ENCODE measurements at places on chromosomes 11 and 22. TPM values are rescaled to one million over a fixed set of nuclear protein-coding genes. Genes with fewer than 3 reads are reported as not detected.

FZD4 gene
- total RNA-seq = 3.4 TPM

LRP5 gene
- total RNA-seq = 10.1 TPM

YAP1 gene
- total RNA-seq = 10.5 TPM

CCDC89 gene
- total RNA-seq = 0.66 TPM

GAL3ST1 gene
- total RNA-seq = 0.09 TPM

RAB39A gene
- 3.5 TPM for total RNA-seq

CCDC81 gene
- 0.52 TPM for total RNA-seq

MORC2 gene
- 10.7 TPM for total RNA-seq

CABP7 gene
- total RNA-seq = 0.14 TPM

GRAMD1B gene
- 15.6 TPM for total RNA-seq

CRYBB3 gene
- total RNA-seq = 0.09 TPM

RAB38 gene
- 9.9 TPM for total RNA-seq

- DNase-seq = no peak
Observed at GRCh38 chr22:23565915-23566704, 14.0 kb downstream of the IGLL1 start.

- no peak for DNase-seq
Observed at GRCh38 chr11:128553662-128554362, 33.5 kb downstream of the ETS1 start.

- DNase-seq = no peak
Observed at GRCh38 chr11:111772535-111772934, 6.3 kb upstream of the PPP2R1B start.

DNA sequence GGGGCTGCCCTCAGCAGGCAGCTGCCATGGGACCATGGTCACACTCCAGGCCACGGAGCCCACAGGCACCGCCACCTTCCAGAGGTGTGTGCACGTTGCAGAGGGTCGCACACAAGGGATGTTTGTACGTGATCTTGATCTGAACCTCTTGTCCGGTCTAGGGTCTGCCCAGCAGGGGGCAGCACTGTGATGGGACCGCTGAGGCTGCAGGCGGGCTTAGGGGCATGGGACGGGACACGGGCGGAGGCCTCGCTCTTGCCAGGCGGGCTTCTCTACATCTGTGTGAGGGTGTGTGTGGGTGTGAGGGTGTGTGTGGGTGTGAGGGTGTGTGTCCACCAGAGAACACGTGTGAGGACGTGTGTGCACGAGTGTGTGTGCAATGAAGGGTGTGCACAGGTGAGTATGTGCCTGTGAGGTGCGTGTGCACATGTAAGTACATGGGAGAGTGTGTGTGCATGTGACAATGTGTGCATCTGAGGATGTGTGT lies 52.4 kb downstream of the CACNA1I start:
- DNase-seq = no peak

DNA sequence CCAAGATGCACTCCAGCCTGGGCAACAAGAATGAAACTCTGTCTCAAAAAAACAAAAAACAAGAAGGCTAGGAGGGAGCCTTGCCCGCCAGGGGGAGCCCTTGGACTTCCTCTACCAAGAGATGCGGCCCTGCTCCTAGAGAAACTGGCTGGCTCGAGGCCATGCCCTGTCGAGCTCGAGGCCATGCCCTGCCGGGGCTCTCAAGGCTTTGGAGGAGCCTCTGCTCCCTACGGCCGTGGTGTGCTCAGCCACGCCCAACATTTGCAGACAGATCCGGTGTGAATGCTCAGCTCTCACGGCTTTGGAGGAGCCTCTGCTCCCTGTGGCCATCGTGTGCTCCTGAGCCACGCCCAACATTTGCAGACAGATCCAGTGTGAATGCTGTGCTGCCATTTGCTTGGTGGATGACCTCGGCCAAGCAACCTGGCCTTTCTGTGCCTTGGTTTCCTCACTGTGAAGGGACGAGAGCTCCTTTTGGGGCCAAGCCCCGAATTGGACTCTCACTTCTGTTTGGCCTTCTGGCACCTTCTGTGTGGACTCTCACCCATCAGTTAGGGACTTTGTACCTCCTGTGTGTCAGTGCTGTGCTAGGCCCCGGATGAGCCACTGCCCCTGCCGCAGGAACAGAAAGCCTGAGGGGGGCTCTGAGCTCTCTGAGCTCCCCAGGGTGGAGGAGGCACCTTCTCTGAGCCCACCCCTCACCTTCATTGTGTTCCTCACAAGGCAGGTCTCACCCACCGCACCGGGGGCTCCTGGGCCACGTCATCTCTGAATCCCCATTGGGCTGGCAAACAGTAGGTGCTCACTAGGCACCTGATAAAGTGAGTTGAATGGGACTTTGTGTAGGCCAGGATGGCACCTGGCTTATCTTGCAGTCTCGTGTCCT lies 14.1 kb downstream of the C11orf24 start:
- DNase-seq = peak; percentile 85

- no peak for DNase-seq
Observed at GRCh38 chr22:32900886-32901635, 99.6 kb downstream of the TIMP3 start.

- DNase-seq = no peak
Observed at GRCh38 chr11:34855754-34856095, 60.5 kb downstream of the APIP start.

DNA sequence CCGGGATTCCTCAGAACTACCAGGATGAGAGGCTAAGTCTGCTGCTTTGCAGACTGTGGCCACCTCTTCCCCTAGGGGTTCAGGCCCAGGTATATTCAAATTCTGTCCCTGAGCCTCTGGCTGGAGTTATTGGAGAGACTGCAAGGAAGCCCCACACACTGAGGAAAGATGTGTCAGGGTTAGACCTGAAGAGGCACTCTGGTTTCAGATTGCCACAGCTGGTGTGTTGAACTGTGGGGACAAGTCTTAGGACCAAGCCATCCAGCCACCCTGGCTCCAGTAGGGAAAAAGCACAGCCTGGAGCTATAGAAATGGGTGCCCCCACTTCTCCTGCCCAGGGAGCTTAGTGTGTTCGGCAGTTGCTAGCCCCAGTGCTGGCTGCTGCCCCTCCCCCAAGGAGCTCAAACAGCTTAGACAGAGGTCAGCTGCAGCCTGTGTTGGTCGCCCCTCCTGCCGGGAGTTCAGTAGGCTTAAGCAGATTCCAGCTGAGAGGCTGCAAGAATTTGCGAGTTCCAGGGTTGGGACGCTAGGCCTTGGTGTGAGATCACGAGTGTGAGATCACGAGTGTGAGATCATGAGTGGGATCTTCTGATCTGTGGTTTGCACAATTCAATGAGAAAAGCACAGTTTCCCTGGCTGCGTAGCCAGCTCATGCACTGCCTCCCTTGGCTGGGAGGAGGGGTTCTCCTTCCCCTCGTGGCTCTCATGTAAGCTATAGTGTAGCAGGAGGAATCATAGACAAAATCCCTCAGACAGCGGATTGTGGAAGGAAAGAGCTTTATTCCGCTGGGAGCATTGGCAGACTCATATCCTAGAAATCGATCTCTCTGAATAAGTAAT lies 552.1 kb upstream of the CHORDC1 start:
- DNase-seq = no peak

DNA sequence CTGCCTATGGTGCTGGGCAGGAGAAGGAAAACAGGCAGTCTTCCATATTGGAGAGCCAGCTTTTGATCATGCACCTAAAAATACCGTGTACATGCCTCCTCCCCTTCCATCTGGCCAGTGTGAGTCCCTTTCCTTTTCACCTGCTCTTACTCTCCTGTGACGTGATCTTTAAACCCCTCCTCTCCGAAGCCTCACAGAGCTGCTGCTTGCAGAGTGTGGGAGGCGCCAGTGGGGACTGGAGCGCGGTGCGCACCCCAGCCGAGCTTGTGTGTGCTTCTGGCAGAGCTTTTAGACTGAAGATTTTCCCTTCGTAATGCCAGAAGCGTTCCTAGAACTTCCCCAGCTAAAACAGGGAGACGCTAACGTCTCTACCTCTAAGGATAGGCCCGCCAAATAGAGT lies 29.8 kb downstream of the MUC6 start:
- DNase-seq = no peak

GRCh38 chr11:27608951-27609350 lies 91.3 kb downstream of the BDNF start:
- no peak for DNase-seq

- no peak for DNase-seq
Observed at GRCh38 chr11:74438681-74439080, 28.7 kb downstream of the KCNE3 start.

DNA sequence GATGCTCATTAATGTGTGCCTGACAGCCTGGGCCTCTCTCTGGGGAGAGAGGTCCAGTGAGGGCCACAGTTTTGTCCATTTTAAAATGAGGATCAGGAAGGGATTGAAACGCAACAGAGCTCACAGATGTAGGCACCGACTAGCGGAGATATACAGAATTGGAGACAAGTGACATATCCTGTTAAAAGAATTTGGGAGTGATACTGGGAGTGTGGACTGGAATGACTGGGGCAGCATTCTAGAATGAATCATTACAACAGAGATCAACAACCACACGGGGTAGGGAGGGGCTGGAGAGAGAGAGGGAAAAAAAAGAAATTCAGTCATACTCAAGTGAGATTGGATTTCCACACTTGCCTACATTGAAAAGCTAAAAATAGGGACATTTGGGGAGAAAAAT lies 2.5 kb upstream of the NCAM1 start:
- DNase-seq = no peak

GRCh38 chr22:29635734-29636357 lies 32.4 kb downstream of the NF2 start:
- no peak for DNase-seq

DNA sequence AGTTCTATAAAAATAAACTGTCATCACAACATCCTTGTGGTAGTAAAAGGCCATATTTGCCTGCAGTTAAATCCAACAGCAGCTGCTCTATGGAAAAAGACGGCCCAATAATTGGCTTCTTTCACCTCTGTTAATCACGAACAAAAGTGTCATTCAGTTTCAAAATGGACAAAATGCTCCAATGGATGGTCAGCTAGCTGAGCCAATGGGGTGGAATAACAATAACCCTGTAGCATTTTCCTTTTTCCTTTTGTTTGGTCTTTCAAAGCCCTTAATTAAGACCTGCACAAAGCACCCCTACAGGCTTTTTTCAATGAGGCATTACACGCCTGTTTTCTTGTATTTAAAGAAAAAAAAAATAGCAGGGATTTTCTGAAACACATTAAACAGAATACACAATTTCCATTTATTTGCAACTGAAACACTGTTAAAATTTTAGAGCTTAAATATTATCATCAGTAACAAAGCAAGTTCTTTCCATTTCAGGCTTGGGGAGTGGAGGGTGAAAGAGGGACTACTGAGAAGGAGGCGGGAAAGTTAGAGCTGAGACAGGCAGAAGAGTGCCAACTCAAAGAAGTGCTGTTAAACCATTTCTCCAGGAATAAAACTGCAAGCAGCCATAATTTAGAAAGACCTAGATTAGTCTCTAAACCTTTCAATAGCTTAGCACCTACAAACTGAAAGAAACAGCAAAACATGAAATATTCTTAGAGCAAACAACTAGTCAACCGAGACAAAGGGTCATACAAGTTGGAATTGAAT lies 28.7 kb downstream of the LGR4 start:
- DNase-seq = no peak

DNA sequence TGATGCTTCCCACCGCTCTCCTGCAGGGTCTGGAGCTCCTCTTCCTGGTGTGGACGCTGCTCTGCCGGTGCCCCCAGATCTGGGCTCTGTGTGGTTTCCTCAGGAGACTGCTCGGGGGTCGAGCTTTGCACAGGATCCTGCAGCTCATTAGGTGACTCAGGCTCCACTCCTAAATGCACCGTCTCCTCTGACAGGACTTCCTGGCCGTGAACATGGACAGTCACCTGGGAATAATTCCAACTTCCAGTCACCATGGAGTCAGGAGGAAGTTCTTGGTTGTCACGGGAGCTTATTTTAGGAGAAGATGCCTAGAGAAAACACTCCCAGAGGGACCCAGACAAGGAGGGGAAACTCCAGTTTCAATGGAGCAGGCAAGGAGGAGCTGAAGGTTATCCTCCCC lies 11.9 kb downstream of the ZNF202 start:
- DNase-seq = no peak

- DNase-seq = no peak
Observed at GRCh38 chr11:91222830-91223229, 1000.0 kb upstream of the CHORDC1 start.

DNA sequence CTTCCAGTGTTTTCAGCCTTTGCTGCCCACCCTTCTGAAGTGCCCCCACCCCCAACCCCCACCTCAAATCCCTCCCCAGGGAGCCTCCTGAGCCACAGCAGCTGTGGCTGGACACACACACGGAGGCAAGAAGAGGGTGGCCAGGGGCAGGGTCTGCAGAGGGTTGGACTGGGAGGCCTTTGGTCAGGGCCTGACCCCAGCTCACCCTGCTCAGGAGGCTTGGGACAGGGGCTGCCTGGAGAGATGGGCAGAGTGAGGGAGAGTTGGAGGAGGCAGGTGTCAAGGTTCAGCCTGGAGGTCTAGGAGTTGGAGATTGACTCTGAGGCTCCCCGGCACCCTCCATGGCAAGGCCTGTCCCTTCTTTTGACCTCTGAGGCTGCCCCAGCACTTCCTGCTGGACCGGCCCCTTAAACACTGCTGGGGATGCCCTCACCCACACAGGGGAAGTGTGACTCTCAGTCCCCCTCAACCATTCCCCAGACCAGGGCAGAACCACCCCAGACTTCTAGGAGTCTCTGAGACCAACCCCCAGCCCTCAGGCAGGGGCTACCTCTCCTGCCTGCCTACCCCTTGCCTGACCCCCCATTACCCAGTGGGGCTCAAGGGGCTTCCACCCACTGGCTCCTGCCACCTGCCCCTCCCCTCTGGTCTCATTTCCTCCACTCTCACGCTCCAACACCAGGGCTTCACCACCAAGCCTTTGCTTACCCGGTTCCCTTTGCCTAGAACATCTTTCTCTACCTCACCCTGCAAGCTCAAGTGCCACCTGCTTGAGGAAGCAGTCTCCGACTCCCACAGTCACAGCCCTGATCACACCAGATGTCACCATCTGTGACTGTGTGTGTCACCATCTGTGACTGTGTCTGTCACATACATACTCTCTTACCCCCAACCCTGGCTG lies 8.6 kb downstream of the ARAP1 start:
- DNase-seq = peak; percentile 89

DNA sequence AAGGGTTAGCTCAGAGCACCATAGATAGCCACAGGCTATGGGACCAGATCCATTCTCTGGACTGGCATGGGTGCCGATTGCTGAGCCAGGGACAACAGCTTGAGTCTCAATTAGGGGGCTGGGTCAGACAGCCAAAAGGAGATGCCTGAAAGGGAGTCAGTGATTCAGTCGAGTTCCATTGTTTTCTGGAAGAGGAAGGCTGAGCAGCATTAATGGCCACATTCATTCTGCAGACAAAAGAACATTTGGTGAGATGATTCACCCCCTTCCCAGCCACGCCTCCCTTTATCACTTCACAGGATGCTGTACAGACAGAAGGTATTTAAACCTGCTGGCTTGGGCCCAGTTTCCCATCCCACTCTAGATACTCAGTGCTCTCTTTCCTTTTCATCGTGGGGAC lies 131.9 kb downstream of the ADAMTS15 start:
- DNase-seq = no peak

DNA sequence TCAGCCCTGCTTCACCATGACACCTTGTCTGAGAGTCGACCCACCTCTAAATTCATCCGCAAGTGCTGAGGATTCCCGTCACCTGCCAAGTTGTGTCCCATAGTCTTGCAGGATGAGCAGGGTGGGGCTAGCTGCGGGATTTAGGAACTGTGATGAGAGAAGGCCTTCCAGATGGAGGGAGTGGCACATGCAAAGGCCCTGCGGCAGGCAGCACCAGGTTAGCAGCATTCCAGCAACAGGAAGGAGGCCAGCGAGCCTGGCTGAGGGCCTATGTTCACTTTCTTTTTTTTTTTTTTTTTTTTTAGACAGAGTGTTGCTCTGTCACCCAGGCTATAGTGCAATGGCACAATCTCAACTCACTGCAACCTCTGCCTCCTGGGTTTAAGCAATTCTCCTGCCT lies 31.8 kb downstream of the ANO1 start:
- DNase-seq = no peak
